Activated CD8-positive, alpha-beta T cell treated with anti-CD3 and anti-CD28 coated beads for 36 hours (primary cell): ENCODE measurements at places on chromosomes 1 and 21. TPM values are rescaled to one million over a fixed set of nuclear protein-coding genes. Genes with fewer than 3 reads are reported as not detected.

- no peaks in the 10 kb centered on the region for H3K27me3 ChIP-seq
- no peaks in the 10 kb centered on the region for H3K4me1 ChIP-seq
- H3K27ac ChIP-seq, result no peak overlapping the region
- no peaks in the 10 kb centered on the region for H3K36me3 ChIP-seq
These were observed 883.4 kb upstream of the PRMT6 start for GRCh38 chr1:106173101-106173500.

DNA sequence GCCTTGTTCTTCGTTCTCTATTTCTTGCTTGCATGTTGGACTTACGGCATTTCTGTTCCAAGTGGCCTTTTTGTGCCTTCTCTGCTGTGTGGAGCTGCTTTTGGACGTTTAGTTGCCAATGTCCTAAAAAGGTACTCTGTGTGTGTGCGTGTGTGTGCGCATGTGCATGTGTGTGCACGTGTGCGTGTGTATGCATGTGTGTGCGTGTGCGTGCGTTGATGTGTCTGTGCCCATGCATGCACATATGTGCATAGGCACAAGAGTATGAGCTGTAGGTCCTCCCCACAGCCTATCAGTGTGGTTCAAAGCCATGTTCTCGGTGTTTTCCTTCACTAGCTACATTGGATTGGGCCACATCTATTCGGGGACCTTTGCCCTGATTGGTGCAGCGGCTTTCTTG lies 13.7 kb downstream of the NPPA start:
- H3K4me3 ChIP-seq, result no peak overlapping the region
- peaks cover 24% of the 10 kb centered on the region for H3K36me3 ChIP-seq
- no peak for DNase-seq
- no peak overlapping the region for H3K27ac ChIP-seq

The FAM167B gene
- total RNA-seq, result 0.38 TPM

- H3K27ac ChIP-seq, result no peak overlapping the region
- peaks cover 2% of the 10 kb centered on the region for H3K27me3 ChIP-seq
- no peaks in the 10 kb centered on the region for H3K36me3 ChIP-seq
- H3K4me1 ChIP-seq, result no peaks in the 10 kb centered on the region
These were observed 64.4 kb upstream of the IFNLR1 start for GRCh38 chr1:24251501-24251900.

The PCAT6 gene
- 2.4 TPM for total RNA-seq

DNA sequence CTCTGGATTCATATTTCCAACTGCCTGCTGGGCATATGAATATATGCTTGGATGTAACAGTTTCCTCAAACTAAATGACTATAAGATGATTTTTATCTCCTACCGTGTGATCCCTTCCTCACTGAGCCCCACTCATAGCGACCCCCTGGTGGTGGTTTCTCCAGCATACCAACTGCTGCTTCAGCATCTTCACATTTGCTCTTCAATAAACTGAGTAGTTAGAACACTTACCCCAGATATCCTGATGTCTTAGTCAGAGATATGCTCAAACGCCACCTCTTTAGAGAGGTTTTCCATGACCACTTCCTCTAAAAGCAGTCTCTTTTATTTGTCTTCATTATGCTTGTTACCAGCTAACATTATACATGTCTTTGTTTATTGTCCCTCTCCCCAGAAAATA lies 10.2 kb upstream of the HNRNPR start:
- DNase-seq, result peak; percentile 55
- peaks cover 10% of the 10 kb centered on the region for H3K36me3 ChIP-seq
- H3K4me1 ChIP-seq, result peaks cover 5% of the 10 kb centered on the region
- H3K27ac ChIP-seq, result no peak overlapping the region
- no peaks in the 10 kb centered on the region for H3K27me3 ChIP-seq
